ENCODE measurements at places on chromosomes 11 and 22.

DNA sequence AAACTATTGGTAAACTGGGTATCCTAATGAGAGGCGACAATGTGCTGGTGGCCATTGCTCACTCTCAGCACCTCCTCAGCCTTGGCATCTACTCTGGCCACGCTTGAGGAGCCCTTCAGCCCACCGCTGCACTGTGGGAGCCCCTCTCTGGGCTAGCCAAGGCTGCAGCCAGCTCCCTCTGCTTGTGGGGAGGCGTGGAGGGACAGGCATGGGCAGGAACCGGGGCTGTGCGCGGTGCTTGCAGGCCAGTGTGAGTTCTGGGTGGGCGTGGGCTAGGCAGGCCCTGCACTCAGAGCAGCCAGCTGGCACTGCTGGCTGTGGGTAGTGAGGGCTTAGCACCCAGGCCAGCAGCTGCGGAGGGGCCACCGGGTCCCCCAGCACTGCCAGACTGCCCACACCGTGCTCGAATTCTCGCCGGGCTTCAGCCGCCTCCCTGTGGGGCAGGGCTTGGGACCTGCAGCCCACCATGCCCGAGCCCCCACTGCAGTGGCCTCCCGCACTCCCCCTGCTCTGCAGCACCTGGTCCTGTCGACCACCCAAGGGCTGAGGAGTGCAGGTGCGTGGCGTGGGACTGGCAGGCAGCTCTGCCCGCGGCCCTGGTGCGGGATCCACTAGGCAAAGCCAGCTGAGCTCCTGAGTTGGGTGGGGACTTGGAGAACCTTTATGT, 575.9 kb upstream of the ANO3 start:
- DNase-seq, result no peak

- DNase-seq, result no peak
Observed at GRCh38 chr11:3914805-3915204, 59.3 kb downstream of the STIM1 start.

DNA sequence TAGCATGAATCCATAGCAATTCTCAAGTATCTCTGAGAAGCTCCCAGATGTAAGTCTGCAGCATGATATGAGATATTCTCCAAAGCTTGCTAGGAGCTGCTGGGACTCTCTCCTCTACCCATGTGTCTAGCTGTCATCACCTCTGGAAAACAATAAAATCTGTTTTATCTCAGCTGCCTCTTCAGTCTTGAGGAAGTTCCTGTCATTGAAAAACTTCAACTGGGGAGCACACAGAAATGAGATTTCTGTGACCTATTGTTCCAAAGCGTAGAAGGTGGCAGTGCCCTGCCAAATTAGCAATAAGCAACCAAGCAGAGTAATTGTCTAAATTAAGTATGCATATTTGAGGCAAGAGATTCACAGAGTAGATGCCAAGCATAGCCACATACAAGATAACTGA, 1380.6 kb upstream of the RAG2 start:
- no peak for DNase-seq

DNA sequence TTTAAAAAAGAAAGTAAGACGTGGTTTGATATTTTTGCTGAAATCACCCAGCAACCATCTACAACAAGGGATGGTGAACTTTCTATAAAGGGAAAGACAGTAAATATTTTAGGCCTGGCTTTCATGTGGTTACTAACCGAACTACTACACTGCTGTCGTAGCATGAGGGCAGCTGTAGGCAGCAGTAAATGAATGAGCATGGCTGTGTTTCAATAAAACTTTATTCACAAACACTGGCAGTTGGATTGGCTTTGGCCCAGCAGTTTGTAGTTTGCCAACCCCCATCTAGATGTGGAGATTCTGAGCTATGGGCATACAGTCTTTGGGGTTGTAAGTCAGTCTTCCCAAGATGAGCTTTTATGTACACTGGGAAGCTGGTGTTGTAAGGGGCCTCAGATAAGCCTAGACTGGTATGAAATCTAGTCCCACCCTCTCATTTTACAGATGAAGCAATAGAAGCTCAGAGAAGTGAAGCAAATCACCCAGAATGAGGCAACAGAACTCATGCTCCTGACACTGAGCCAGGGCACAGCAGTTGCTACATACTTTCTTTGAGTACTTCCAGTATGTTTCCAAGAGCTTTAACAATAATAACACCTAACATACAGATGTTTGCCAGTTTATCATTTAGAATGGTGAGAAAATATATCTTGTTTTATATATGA, 204.4 kb downstream of the ADAMTS15 start:
- no peak for DNase-seq

DNA sequence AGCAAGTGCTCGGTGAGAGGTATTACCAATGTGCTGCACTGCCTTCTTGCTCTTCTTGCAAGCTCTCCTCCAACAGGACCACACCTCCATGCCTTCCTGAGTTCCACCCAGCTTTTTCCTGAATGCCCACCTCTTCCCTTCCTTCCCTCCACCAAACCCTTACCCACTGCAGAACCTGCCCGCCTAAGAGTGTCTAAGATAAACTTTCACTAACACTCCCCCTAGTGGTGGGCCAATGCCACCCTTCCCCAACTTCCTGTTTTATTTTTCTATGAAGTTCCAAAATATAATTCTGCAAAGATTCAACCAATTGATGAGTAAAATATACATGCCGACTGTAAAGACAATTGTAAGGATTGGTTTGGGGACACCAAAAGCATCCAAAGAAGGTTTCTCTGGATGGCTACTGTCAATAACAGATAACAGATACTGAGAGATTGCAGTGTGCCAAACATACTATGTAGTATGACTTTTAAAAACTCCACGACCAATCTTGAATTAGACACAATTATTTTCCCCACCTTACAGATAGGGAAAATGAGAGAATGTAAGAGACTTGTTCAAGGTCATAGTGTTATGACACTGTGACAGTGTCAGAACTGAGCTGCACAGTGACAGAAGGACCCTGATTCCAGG, 38.6 kb upstream of the BMAL1 start:
- peak; percentile 56 for DNase-seq

DNA sequence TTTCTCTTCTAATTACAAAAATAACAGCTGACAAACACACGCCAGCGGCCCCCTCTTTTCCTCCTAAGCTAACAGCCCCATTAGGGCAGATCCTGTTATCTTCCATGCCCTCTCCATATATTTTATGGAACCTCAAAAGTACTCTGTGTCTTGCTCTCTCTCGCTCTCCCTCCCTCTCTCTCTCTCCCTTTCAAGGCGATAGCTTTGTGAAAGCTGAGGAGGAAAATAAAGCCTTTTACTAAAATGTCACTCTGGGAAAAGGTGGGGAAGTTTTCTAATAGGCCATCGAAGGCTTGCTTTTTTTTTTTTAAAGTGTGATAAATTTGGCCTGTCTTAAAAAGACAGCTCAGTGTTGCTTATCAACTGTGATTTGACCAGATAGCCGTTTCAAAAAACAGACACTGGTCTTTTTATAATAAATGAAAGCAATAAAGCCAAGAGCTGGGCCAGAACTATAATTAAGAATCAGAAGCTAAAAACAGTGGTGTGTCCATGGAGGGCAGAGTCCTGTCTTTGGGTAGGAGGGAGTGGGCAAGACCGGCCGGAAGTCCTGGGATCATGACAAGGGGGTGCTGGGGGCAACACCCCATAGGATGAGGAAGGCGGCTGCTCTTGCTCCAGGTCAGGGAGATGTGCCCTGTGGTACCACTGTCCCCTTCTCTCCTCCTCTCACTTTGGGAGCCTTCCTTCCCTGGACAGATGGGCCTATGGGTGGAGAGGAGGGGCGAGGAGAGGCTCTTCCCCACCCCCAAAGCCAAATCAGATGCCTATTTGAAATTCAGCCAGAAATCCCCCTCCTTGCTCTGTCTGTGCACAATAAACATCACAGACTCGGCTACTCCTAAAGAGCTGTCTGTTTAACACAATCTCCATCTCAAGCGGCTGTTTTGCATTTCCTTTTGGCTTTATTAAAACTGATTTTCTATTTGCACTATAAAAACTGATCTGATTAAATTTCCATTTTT, 267.2 kb downstream of the BUD13 start:
- no peak for DNase-seq

DNA sequence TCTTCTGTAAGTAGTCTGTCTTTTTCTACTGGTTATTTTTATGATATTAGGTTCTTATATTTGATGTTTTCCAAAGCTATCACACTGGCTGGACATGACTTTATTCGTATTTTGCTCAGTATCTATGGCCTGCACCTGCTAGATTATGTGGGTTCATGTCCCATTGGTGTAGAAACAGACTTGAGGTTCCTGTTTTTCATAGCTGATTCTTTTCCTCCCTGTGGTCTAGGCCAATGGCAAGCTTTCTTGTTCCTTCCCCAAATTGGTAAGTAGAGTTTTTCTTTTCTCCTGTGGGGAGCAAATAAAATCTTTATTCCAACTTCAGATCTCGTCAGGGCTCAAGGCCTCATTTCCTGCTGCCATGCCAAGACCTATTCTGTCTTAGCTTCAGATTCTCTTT, 30.2 kb upstream of the SWAP70 start:
- no peak for DNase-seq

DNA sequence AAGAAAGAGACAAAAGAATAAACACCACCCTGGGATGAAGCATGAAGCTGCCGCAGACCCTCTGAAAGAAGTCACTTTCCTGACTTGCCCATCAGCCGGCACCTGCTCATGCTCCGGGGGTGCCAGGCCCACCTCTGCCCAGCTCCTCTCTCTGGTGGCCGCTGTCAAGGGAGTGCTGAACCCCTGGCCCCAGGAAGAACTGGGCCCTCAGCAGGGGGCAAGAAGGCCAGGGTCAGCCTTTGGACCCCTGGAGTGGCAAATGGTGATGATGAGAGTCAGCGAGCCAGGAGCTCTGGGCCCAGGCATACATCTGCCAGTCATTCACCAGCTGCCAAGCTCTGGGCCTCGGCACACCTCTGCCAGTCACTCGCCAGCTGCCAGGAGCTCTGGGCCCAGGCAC, 17.4 kb downstream of the TTLL8 start:
- DNase-seq, result no peak

GRCh38 chr11:33197915-33198727, 36.8 kb upstream of the CSTF3 start:
- DNase-seq, result no peak

DNA sequence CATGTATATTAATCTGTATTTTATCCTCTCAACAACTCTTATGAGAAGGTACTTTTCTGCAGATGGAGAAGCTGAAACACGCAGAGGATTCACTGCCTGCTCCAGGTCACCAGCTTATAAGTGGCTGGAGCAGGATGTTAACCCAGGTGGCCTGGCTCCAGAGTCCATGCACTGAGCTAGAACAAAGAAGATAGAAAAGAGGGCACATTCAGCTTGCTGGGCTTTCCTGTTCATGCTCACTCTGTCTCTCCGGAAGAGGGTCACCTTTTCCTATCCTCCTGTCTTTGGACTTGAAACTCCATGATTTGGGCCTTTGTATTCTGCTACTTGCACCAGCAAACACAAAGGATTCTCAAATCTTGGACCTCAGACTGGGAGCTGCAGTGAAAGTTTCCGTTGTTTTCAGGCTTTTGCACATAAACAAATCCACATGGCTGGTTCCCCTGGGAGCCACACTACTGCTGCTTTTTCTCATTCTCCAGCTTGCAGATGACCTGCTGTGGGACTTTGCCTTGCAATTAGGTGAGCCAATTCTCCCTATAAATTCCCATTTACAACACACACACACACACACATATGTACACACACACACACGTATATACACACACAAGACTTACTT, 117.3 kb upstream of the GRK3 start:
- DNase-seq, result no peak

GRCh38 chr22:43829904-43830851, 18.1 kb upstream of the EFCAB6 start:
- no peak for DNase-seq

DNA sequence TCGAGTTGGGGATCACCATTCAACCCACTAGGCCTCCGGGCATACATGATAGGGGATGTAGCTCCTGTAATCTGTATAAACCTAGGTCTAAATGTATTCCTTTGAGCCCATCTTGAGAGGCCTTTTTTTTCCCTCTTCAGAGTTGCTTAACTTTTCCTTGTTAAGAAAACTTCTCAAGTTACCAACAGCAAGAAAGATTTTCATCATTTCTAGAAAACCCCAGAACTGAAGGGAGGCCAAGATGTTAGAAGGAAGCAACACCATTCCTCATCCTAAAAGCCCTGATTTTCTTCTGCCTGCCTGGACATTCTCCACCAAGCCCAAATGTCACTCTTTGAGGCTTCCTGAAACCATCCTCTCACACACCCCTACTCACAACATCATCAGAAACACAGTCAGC, 79.4 kb downstream of the TMPRSS5 start:
- no peak for DNase-seq
